CD4-positive, alpha-beta T cell treated with Interleukin-12 subunit alpha and Interleukin-12 subunit beta, for 1 hour (primary cell): ENCODE measurements at places on chromosomes 5 and 9.

GRCh38 chr5:15620501-15620900 is 120.5 kb downstream of the FBXL7 start:
- no peak for DNase-seq

DNA sequence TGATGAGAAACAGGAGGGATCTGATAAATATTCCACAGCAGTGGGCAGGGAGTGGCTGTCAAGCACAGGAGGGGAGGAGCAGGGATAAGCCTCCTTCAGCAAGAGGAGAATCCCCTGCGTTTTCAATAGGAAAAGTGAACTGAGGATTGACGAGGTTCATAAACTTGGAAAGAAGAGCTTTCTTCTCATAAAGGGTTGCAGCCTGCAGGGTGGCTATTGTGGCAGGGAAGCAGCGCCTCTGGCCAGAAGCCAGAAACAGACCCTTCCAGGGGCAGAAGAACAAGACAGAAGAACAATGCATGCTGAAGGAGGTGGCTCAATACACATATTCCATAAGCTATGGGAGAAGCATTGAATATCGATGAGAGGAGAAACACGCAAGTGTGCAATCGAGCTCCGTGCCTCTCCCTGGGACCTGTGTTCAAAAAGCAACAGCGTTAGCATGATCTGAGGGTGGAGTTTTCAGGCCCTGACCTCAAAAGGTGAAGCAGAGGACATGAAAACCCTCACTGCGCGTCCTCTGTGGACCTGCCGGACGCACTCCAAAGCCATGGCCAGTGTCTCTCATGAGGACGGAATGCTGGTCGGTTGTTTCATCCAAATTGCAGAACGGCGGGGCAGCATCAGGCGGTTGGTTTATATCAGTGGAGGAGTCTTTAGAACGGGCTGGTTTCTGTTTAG is 67.6 kb downstream of the ANKRD33B start:
- no peak for DNase-seq

DNA sequence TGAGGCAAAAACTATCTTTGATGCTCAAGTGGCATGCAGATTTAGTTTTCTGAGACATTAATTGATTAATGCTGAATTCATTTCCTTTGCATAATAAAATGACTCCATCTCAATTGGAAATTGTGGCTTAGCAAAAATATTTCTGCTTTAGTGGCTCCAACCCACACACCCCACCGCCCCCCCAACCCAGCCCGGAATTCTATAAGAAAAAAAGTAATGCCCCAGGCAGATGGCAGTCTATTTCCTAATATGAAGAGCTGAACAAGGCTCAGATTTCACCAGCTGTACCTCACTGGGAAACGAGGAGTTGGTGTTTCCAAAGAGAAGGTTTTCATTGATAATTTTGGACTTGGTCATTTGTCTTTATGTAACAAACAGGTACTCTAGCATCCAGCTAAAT is 182.1 kb downstream of the FBN2 start:
- no peak for DNase-seq

- DNase-seq = no peak
These were observed 521.0 kb upstream of the CHD1 start for GRCh38 chr5:99449786-99450185.

DNA sequence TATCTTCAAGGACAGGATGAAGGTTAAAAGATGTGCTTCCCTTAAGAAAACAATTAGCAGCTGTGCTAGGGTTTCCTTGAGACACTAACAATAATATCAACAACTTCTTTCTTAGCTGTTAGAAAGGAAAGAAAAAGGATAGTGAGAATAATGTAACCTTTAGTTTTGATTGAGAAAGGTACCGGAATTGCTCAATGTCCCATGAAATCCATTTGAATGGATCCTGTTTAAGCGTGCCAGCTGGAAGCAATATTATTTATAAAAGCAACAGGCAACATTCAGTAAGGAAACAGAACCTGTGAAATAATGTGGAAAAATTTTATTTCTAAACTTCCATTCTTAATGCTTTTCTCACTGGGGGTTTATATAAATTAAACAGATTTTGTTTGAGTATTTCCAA is 120.9 kb downstream of the CCDC192 start:
- no peak for DNase-seq

GRCh38 chr9:27627188-27627564 is 53.9 kb upstream of the C9orf72 start:
- DNase-seq = no peak

GRCh38 chr5:95083606-95084005 is 201.3 kb downstream of the MCTP1 start:
- no peak for DNase-seq

- DNase-seq = no peak
These were observed 12.1 kb downstream of the PRRC2B start for GRCh38 chr9:131405858-131406537.

DNA sequence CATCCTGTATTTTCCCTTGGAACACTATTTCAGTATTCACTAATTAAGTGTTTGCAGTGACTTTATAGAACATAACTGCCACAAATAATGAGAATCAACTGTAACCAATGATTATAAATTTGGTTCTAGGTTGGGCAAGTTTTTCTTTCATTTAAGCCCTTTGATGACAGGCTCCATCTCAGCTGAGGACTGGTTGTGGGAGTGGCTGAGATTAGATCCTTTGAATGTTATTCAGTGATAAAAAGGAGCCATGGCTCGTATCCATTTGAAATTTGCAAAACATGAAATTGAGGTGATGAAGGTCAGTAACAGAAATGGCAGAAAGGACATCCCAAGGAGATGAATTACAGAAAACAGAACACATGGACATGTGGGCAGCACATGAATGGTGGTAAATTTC is 138.1 kb upstream of the PCA3 start:
- no peak for DNase-seq

DNA sequence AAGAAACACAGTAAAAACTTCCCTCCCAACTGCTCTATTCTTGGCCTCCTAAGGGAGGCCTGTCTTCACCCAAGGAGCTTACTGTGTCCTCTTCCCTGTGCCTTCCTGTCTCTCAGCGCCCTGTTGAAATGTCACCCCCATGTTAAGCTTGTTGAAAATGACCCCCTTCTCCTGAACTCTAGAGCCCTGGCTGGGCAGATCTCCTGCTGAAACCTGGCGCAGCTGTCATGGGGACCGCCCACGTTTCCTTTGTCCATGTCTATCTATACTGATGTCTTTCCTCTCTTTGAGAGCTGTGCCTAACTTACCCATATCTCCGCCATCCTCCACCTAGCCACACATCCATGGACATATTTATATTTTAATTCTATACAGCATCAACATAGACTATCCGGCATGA is 33.3 kb downstream of the PTCH1 start:
- DNase-seq = no peak

DNA sequence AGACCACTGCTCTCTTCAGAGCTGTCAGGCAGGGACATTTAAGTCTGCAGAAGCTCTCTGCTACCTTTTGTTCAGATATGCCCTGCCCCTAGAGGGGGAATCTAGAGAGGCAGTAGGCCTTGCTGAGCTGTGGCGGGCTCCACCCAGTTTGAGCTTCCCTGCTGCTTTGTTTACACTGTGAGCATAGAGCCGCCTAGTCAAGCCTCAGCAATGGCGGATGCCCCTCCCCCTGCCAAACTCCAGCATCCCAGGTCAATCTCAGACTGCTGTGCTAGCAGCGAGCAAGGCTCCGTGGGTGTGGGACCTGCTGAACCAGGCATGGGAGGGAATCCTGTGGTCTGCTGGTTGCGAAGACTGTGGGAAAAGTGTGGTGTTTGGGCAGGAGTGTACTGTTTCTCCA is 59.9 kb downstream of the CAVIN4 start:
- DNase-seq = no peak

DNA sequence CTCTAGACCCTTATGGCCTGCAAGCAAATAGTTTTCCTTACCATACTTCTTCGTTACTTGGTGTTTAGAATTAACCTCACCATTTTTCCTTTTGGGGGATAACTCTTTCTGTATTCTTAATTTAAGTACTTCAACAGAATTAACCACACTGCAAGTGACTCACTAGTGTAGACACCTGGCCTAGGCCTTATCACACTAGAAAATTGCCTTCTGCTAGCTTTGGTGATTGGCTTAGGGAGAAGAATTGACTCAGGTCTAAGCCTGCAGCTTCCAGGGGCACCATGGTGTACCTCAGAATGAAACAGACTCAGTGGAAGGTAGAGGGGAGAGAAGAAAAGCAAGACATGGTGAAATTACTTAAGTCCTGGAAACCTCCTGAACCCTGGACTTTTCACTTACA is 112.8 kb upstream of the HMHB1 start:
- DNase-seq = no peak

GRCh38 chr5:143148771-143149170 is 254.7 kb downstream of the NR3C1 start:
- no peak for DNase-seq

DNA sequence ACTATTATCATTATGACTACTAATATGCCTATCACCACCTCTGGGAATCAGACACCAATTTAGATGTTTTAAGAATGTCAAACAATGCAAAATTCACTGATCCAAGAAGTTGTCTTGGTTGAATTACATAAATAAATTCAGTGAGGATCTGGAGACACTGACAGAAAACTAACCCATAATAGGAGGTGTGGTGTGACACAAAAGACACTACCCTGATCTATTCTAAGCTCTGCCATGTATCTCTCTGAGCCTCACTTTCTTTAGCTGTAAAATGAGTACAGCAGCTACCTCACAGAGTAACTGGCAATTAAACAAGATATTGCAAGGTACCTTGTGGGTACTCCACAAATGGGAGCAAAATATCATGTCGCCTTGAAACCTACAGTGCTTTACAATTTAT is 7.5 kb downstream of the CDK5RAP2 start:
- DNase-seq = no peak

GRCh38 chr9:3650994-3651622 is 125.3 kb upstream of the RFX3 start:
- DNase-seq = no peak

DNA sequence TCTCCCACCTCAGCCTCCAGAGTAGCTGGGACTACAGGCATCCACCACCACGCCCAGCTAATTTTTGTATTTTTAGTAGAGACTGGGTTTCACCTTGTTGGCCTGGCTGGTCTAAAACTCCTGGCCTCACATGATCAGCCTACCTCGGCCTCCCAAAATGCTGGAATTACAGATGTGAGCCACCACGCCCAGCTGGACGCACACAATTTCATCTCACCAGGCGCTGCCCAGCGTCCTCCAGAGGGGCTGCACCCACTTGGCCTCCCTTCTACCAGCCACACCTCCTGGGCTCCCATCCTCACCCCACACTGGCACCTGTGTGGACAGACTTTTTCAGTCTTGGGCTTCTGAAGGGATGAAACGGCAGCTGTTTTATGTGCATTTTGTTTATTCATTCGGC is 3.8 kb upstream of the EXOC3 start:
- no peak for DNase-seq

GRCh38 chr9:93669958-93670207 is 93.5 kb downstream of the PHF2 start:
- DNase-seq = no peak

- DNase-seq = no peak
These were observed 626.5 kb upstream of the ZNF608 start for GRCh38 chr5:125372694-125373631.

- no peak for DNase-seq
These were observed 206.8 kb upstream of the SLC24A2 start for GRCh38 chr9:19995619-19996018.

DNA sequence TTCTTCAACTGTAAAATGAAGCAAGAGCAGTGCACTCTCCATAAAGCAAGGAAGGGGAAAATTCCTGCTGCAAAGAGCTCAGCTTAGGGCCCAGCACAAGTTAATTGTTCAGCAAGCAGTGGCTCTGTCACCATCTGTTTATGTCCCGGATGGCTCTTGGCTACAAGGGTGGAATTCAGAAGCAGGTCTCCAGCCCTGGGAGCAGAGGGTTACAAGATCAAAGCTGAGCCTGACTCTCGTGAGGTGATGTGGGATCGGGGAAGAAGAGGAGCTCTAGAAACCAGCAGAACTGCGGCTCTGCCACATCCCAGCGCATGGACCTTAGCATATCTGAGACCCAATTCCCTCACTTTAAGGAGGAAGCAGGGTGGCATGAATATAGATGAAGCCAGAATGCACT is 25.2 kb upstream of the OLFM1 start:
- no peak for DNase-seq

GRCh38 chr9:38277601-38278200 is 114.8 kb upstream of the ALDH1B1 start:
- no peak for DNase-seq

- DNase-seq = no peak
These were observed 170.3 kb downstream of the PJA2 start for GRCh38 chr5:109239456-109239855.

- DNase-seq = no peak
These were observed 49.2 kb downstream of the EBF1 start for GRCh38 chr5:159050316-159051143.
